ENCODE measurements at places on chromosomes 5 and 9.

GRCh38 chr5:94901191-94901979 is 282.9 kb downstream of the SLF1 start:
- DNase-seq: no peak

DNA sequence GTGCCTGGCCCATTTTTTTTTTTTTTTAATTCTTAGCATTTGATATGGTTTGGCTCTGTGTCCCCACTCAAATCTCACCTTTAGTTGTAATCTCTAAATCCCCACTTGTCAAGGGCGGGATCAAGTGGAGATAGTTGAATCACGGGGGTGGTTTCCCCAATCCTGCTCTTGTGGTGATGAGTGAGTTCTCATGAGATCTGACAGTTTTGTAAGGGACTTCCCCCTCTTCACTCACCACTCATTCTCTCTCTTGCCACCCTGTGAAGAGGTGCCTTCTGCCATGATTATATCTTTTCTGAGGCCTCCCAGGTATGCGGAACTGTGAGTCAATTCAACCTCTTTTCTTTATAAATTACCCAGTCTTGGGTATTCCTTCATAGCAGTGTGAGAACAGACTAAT is 27.2 kb downstream of the NDUFAF2 start:
- DNase-seq: no peak

DNA sequence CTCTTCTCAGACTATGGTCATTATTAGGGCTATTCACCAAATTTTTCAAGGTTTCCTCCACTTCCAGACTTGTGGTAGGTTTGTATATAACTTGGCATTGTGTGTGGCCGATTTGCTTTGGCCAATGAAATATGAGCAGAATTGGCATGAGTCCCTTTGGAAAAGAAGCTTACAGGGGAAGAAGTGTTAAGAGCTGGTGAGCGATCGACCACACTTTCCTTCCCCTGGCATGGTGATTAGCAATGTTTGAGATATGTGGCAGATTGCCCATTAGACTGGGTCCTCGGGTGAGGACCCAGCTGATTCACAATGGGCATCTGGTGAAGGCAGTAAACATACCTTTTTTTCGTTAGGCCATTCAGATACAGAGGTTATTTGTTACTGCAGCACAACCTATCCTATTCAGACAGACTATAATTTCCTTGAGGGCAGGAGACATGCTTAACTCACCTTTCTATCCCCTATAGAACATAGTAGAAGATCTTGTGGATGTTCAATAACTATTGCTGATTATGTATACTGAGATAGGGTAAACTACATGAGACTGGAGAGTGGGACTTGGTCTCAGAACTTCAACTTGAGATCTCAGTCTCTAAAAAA is 62.8 kb upstream of the KLF9 start:
- DNase-seq: no peak

GRCh38 chr9:102273952-102274351 is 535.5 kb upstream of the GRIN3A start:
- no peak for DNase-seq

DNA sequence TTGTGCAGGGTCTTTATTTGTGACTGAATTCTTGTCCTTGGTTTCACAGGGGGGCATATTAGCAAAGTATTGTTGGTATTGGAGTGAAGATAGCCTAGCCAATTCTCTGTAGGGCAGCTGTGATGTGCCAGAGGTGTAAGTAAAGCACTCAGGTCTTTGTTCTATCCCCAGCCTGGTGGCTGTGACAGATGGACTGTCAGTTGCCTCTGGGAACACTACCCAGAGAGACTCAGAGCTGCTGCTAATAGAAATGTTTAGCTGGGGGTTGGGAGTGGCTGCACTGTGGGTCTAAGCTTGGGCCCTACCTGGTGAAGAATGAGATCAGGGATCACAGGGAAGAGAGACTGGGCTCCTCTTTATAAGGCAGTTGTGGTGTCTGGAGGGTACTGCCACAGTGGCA is 1006.5 kb upstream of the TYRP1 start:
- DNase-seq: no peak

GRCh38 chr5:5025774-5026408 is 114.2 kb upstream of the ADAMTS16 start:
- peak; percentile 5 for DNase-seq

DNA sequence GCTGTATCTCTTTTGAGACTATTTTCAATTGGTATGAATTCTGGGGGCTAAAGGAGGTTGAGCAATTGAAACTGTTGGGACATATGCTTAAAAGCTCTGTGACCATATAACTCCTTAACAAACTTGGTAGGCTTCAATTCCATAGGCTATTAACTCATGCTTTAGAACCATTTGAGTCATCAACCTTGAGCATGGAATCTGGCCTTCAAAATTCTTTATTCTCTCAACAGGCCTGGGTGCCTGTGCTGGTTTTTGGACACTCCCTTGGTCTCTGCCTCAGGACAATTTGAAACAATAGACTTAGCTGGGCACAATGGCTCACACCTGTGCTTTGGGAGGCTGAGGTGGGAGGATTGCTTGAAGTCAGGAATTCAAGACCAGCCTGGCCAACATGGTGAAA is 61.4 kb upstream of the EPB41L4A start:
- no peak for DNase-seq

DNA sequence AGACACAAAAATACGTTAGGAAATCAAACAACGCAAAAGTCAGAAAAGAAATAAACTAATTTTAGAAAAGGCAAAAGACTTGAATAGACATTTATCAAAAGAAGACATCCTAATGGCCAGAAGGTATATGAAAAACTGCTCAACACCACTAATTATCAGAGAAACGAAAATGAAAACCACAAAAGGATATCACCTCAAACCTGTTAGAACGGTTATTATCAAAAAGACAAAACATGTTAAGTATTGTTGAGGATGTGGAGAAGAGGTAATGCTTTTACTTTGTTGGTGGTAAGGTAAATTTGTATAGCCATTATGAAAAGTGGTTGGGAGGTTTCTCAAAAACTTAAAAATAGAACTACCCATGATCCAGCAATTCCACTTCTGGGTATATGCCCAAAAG is 230.0 kb upstream of the RGMB start:
- DNase-seq: no peak

- DNase-seq: no peak
These were observed 47.7 kb upstream of the TTC39B start for GRCh38 chr9:15354713-15355112.

- no peak for DNase-seq
These were observed 54.1 kb downstream of the MAN2A1 start for GRCh38 chr5:109743770-109744212.

- DNase-seq: no peak
These were observed 38.7 kb downstream of the TTC39B start for GRCh38 chr9:15268317-15268716.

DNA sequence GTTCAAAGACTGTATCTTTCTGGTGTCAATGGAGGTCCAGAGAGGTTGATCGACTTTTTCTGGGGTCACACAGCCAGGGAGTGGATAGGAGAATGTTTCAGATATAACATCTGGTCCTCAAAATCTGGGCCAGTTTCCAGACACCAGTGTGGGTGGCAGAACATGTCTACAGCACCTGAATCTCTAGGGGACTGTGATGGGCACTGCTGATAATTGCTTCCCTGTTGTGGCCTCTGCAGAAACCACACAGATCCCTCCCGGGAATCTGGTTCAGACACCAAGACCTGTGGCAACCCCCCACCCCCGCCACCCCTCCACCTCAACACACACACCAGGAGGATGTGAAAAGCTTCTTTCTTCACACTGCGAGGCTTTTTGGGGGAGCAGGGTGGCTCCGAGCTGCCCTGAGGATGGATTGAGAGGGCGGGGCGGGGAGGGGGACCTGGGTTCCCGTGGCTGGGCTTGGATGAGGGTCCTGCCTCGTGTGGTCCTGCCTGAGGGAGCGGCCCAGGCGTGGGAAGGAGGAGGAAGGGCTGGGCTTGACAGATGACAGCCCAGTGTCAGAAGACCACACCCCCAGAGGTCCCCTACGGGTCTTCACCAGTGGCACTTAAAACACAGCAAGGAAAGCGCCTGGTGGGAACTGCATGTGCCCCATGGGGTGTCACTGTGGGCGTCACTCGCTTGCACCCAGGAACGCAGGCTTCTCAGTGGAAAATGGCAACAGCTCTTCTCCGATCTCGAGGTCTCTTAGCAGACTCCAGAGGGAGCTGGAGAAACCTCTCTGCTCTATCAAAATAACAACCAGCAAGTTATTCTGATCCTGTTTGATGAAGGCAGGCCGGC is 55.2 kb downstream of the TRIP13 start:
- no peak for DNase-seq

DNA sequence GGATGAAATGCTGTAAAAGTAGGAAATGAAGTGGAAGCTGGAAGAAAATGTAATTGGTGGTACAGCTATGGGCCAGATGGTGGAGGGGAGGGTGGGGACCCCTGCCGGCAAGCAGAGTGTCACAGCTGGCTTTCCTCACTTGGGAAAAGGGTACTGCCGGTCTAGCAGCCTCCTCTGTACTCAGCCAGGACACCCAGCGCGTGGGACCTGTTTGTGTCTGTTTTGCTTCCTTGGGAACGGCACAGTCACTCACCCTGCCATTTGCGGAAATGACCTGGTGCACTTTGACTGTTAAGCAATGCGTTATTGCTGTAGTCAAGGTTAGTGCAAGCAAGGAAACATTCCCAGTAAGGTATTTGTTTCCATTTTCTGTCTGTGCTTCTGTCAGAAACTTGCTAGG is 10.1 kb downstream of the TMEM252 start:
- no peak for DNase-seq

DNA sequence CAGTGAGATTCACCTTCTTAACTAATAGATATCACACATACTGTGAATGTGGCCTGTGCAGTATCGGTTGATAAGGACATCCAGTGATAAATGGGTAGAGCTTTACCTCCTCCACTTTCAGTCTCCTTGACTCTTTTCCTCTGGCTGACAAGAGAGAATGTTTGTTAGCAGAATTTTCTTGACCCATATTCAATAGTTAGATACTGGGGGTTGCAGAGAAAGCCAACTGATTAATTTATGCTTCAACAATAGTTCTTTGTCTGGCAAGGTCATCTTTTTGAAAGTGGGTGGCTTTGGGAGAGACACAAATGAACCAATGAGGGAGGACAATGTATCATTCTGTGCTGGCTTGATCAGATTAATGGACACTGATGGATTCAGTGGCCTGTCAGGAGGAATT is 30.3 kb downstream of the TTC23L start:
- DNase-seq: no peak

DNA sequence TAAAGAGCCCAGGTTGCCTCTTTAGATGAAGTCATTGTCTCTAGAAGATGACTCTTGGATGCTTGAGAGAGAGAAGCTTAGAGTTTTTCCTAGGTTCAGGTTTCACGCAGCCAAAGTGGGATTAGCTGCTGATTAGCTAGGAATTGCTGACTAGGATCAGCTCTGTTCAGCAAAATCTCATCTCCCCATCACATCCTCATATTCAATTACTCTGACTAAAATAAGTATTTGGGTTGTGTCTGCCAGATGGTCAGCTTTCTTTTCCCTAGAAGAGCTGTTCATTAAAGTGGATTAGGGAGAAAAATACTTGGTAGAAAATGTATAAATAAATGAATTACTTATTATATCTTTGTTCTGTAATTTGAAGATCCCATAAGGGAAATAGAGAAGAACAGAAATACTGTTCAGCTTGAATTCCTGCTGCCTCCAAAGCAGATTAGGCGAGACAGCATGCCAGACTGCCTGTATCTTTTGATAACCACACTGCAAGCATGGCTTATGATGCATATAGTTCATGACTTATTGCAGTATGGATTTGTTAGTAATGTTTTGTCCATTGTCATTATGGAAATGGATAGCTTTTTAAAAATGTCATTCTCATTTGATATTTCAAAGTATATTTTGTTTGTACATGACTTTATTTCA is 184.8 kb upstream of the CD180 start:
- no peak for DNase-seq

DNA sequence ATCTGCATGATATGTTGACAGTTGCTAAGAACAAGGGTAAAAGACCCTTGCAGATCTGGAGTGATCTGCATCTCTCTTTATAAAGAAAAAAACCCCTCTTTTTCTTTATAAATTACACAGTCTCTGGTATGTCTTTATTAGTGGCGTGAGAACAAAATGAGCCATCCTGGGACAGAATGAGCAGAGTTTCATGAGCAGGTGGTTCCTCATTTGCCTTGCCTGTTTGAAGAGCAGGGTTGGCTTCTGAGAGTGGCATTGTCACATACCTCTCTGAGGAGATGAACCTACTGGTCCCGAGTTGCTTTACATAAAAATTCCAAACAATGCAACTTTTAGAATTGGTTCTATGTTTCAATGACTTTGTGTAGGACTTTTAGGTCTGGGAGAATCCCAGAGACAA is 94.3 kb downstream of the INSYN2B start:
- DNase-seq: no peak

- no peak for DNase-seq
These were observed 194.4 kb upstream of the VCAN start for GRCh38 chr5:83277154-83277553.

GRCh38 chr5:169651526-169651925 is 14.5 kb downstream of the DOCK2 start:
- DNase-seq: no peak

Data from NCI-H510A (cell line).